ENCODE measurements at places on chromosomes 6 and 20.
A peak's percentile ranks its signal among the peaks of the same experiment; 100 is the strongest.

DNA sequence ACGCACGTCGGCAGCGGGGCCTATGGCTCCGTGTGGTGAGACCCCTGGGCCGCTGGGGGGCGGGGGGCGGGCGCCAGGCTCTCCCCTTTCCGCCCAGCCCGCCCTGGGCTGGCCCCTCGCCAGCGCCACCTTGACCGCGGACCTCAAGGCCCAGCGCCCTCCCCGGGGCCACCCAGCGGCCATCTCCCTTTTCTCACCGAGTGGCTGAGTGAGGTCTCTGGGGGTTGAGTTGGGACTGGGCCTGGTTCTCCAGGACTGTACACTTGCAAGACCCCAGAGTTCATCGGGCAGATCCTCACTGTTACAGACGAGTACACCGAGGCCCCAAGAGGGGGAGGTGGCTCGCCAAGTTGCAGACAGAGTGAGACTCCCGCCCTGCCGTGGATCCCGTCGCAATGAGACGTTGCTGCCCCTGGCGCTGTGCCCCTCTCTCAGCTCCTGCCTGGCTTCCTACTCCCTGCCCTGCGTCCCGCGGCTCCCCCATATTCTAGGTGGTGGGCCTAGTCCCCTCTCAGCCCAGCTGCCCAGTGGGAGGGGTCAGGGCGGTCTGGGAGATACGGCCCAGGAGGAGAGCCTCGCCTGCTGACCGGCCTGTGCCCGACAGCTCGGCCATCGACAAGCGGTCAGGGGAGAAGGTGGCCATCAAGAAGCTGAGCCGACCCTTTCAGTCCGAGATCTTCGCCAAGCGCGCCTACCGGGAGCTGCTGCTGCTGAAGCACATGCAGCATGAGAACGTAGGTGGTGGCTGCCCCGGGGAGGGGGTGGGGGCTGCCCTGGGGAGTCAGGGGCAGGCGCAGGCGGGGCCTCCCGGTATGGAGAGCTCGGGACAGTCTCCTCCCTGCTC, 576 bp downstream of the MAPK13 start:
- peak; percentile 76 for DNase-seq

- DNase-seq: no peak
Observed at GRCh38 chr6:40482532-40482931, 104.6 kb downstream of the LRFN2 start.

GRCh38 chr20:44908987-44909871, 631 bp upstream of the PABPC1L start:
- no peak for DNase-seq

- no peak for DNase-seq
Observed at GRCh38 chr6:107196152-107196551, 80.8 kb upstream of the BEND3 start.

- DNase-seq: no peak
Observed at GRCh38 chr6:37648465-37649330, 49.0 kb downstream of the MDGA1 start.

GRCh38 chr6:131519670-131520436, 53.2 kb upstream of the ARG1 start:
- DNase-seq: peak; percentile 31

GRCh38 chr6:33091957-33092356, 16.2 kb downstream of the HLA-DPB1 start:
- no peak for DNase-seq

GRCh38 chr6:150207931-150208570, 65.2 kb downstream of the PPP1R14C start:
- DNase-seq: no peak

GRCh38 chr6:137430954-137431353, 63.2 kb downstream of the OLIG3 start:
- DNase-seq: no peak

- DNase-seq: no peak
Observed at GRCh38 chr20:52761867-52762266, 210.3 kb upstream of the TSHZ2 start.

DNA sequence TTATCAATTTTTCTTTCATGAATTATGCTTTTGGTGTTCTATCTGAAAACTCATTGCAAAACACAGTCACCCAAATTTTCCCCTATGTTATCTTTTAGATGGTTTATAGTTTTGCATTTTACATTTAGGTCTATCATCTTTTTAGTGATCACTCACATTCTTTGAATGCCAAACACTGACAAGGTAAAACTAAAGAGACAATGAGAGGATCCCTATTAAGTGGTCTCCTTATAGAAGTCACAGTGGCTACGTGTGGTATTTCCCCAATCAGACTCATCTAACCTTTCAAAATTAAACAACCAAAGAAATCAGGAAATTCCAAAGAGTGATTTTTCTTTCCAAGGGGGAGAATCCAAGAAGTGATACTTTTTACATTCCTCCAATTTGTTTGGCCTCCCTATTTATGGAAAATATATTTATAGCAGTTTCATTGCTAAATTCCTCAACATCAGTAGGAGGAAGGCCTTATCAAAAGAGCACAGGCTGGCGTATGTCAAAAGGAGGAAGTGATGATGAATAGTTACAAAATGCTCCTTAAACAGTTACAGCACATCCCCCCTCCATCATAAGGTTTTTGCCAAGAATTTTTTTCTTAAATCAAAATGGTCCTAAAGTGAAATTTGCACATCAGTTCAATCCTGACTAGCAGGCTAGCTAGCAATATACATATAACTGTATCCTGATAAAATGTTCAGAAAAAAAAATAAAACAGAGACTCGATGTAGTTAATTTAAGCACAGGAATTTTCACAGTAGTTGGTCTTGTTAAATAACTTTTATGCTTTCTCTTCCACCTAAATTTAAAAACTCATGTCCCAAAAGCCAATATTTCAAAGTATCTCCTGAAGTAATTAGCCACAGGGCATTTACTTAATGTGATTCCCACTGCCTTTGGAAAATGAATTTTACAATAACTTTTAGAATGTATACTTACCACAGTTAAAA, 76.2 kb upstream of the IPCEF1 start:
- DNase-seq: no peak

DNA sequence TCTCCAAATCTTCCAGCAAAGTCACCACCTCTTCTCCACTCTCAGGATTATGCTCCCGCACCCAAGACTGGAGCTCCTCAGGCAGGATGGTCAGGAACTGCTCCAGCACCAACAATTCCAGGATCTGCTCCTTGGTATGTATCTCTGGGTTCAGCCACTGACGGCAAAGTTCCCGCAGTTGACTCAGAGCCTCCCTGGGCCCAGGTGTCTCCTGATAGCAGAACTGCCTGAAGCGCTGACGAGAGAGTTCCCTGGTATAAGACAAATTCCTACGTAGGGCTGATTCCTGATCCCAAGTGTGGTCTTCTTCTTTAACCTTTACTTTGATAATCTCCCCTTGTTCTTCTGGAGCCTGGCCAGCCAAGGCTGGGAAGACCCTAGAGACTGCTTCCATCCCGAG, 60.6 kb downstream of the GPX5 start:
- no peak for DNase-seq

DNA sequence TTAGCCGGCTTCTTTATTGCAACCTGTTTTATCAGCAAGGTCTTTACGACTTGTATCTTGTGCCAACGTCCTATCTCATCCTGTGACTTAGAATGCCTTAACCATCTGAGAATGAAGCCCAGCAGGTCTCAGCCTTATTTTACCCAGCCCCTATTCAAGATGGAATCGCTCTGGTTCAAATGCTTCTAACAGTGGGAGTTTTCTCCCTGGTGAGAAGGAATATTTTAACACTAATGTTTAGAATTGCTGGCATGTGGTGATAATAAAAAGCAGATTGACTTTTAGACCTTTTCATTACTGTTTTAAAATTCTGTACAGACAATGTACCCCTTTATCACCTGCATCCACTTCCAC, 9.9 kb upstream of the KCNK15 start:
- DNase-seq: no peak

DNA sequence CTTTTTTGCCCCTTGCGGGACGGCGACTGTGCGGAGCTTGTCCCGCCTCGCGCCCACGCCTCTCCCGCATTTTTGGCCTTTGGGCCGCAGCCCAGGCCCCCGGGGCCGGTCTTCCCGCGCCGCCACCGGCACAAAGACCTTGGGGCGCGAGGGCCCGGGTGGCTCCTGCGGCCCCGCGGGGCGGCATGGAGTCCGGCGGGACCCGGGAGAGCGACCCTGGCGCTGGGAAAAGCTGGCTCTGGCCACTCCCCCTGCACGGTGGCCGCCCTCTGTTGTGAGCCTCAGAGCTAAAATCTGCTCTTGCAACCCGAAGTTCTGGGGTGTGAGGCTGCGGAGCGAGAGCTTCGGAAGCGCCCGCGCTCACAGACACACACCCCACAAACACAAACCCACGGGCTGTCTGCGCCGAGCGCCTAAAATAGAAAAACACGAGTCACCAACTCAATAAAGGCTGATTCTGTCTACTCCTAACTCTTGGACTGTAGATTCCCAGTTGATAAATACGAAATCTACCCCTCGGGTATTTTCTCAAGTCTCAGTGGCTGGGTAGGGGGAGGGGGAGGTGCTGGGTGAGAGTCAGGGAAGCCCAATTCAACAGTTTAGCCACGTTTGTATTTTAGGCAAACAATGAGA, 496 bp upstream of the BEND3 start:
- DNase-seq: peak; percentile 80

GRCh38 chr6:138440758-138441357, 36.8 kb downstream of the HEBP2 start:
- no peak for DNase-seq

DNA sequence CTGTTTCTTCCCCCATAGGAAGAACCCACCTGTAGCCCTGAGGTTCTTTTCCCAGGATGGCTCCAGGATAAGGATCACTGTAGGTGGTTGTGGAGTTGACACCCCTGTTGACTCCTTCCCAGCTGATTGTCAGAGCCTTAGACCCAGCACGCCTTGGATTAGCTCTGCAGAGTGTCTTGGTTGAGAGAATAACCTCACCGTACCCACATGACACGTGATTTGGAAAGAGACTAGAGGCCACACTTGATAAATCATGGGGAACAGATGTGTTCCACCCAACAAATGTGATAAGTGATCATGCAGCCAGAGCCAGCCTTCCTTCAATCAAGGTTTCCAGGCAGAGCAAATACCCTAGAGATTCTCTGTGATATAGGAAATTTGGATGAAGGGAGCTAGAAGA, 12.2 kb downstream of the BTN3A1 start:
- DNase-seq: no peak

DNA sequence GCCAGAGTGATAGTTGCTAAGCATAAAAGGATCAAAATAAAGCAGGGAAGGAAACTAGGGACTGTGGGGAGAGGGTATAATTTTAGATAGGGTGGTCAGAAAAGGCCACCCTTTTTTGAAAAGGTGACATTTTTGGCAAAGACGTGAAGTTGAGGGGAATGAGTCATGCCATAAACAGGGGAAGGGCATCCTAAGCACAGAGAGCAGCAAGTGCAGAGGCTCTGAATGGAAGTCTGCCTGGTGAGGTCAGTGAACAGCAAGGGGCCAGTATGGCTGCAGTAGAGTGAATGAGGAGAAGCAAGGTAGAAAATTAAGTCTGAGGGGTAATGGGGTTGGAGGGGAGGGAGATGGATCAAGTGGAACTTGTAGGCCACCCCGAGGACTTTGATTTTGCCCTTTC, 2.4 kb downstream of the KLC4 start:
- DNase-seq: no peak

DNA sequence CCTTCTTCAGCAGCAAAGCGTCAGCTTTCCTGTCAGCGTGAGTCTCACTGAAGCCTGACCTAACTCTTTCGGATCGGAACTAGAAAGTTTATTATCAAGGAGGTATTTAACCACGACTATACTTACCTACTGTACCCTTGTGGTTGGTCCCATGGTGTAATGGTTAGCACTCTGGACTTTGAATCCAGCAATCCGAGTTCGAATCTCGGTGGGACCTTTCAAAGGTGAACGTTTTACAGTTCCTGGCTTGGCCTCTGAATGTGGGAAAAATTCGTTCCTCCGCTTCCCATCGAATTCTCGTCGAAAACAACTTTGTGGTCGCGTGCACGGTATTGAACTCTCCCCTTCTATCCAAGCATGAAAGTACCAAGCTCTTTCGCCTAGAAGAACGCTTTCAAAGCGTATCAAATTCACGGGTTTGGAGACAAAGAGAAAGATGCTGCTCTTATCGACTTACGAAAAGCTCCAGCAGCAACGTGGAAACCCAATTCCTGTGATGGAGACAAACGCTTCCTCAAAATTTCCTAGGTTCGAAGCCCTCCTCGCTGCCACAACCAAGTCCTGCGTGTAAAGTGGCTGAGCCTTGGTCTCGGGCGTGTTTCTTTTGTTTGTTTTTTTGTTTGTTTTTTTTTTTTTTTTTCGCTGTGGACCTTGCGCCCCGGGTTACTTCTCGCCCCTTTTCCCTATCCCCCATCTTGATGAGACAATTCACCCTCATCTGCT, 63.7 kb downstream of the GPX5 start:
- DNase-seq: peak; percentile 88

GRCh38 chr20:62284448-62284847, 18.3 kb upstream of the ADRM1 start:
- DNase-seq: no peak

GRCh38 chr6:163489584-163489983, 75.1 kb downstream of the QKI start:
- no peak for DNase-seq

DNA sequence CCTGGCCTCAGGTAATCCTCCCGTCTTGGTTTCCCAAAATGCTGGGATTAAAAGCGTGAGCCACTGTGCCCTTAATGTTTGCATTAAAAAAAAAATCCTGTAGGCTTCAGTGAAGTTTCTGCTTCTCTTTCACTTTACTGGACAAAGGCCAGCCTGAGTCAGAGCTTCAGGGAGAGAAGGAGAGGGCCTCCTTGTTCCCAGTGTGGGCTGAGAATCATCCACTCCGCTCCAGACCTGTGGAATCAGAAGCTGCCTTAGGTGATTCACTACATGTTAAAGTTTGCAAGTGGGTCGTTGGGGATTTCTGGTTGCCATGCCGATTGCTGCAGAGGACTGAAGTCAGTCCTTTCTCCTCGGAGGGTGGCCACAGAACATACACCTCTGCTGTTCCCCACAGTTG, 113.3 kb upstream of the EEF1E1 start:
- no peak for DNase-seq

DNA sequence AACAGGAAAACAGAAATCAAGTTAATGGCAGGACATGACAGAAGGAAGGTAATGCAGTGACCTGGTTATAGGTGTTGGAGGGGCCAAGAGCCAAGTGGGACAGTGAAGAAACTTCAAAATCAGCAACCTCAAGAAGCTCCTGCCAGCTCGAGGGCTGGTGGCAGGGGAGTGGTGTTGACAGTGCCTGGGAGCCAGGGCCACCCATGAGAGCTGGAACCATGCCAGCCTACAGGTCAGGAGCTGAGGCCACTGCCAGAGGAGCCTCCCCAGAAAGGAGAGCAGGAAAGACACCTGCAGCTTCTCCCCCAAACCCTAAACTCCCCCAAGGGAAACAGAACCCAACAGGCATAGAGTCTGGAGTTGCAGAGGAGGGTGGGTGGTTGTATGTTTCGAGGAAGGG, 262.1 kb downstream of the LRFN2 start:
- DNase-seq: no peak

DNA sequence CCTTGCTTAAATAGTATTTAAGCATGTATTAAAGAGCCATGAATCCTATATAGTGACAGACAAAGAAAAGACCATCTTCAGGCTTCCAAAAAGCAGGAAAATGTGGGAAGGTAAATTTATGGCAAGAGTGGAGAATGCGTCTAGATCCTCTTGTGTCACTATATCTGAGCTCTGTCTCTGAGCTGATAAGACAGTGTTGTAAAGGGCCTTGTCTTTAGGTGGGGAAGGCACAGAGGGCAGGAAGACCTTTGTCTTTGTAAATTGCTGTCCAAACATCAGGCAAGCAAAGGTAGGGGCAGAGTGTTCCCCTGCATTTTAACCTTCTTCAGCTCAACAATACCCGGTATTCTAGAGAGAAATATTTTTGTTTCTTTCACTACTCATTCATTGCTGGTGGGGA, 33.9 kb upstream of the MBOAT1 start:
- no peak for DNase-seq

- no peak for DNase-seq
Observed at GRCh38 chr20:25360631-25361286, 29.9 kb downstream of the ABHD12 start.

GRCh38 chr6:31419842-31420241, 16.4 kb downstream of the MICA start:
- no peak for DNase-seq

Data from NCI-H774 (cell line).